Activated T-cell treated with anti-CD3 and anti-CD28 coated beads for 48 hours (primary cell): ENCODE measurements at places on chromosomes 5 and 9.
A peak's percentile ranks its signal among the peaks of the same experiment; 100 is the strongest.

DNA sequence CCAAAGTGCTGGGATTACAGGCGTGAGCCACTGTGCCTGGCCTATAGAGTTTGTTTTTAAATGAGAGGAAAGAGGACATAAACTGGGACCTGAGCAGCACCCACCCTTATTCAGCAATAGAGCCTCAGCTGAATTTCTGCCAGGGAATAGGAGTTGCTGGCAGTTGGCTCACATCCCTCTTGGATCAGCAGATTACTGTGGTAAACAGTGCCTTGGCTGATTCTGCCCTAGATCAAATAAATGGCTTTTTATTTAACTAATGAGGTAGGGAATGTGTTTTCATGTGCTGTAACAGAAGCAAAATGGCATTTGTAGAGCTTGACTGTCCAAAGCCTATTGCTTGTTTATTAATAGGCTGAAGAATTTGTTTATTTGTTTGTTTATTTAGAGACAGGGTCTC, 2.1 kb downstream of the ARHGEF37 start:
- no peak for DNase-seq

GRCh38 chr5:109546461-109546860, 136.7 kb upstream of the PJA2 start:
- DNase-seq, result no peak

DNA sequence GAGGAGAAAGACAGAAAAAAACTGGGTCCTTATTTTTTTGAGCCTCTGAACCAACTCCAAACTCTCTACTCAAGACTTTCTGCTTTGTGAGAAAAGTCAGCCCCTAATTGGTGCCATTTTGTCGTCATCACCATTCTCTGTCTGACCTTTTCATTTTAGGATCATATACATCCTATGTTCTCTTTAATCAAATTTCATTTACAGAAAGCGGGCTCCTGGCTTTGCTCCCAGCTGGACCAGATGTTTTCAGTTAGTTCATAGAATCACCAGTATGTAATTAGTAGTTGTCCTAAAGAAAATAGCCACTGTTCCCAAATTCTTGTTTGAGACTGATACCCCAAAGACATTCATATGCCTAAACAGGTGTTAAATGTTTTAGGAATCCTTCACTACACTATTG, 28.6 kb upstream of the SLCO4C1 start:
- no peak for DNase-seq

DNA sequence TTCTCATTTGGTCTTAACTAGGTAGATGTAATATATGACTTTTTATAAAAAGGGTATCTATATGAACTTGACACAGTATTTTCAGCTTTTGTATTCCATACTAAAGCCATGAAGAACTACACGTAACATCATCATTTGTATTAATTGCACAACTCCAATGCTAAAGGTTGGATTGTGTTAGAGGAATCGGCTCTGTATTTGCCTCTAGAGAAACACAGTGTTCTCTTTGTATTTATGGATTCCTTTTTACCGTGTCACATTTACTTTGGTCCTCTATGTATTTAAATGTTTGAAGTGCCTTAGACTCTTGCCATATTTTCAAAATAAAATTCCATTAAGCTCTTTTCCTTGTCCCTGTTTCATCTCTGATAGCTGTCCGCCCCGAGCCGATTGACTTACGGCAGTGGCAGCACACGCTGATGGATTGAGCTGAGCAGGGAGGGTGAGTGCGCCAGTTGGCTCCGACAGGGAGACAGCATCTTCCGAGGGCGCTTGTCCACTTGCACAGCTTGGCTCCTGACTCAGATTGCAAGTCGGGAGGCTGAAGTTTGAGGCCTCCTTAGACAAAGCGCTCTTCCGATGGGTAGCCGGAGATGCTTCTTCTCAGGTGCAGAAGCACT, 95.6 kb upstream of the DMRT1 start:
- no peak for DNase-seq

DNA sequence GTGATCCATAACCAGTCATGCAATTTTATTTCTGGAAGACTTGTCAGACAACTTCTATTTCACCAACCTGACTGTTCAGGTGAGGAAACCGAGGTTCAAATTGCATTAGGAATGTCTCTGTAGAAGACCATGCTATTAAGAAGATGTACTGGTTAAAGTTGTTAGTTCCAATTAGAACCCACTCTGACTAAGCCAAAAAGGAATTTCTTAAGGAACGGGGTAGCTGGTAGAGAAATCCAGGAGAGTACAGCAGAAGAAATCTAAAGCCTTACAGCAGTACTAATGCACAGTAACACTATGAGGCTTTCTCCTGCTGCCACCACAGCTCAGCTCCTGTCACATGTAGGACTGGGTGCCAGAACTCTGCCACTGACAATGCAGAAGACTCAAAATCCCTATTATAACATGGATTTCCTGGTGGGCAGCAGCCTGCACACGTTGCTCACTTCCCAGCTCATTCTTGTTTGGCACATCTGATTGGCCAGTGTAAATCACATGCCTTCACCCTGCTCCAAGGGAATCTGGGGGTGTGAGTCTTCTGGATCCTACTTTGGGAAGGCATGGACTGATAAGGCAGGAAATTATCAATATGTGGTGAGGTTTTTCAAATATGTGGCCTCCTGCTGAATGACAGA, 37.1 kb downstream of the CAST start:
- no peak for DNase-seq

DNA sequence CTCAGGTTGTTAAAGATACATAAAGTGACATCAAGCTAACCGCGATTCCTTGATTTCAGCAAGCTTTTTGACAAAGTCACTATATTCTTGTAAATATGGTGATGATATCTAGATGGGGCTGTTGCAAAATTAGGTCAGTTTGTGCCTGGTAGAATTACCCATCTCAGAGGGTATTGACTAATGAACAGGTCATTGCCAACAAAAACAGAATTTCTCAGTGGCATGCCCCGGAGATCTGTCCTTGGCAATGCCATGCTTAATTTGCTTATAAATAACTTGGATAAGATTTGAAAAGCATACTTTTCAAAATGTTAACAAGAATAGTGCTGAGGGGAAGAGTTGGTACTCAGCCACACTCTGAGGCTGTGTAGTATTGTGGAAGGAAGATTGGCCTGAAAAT, 783.3 kb upstream of the SEMA6A start:
- no peak for DNase-seq

DNA sequence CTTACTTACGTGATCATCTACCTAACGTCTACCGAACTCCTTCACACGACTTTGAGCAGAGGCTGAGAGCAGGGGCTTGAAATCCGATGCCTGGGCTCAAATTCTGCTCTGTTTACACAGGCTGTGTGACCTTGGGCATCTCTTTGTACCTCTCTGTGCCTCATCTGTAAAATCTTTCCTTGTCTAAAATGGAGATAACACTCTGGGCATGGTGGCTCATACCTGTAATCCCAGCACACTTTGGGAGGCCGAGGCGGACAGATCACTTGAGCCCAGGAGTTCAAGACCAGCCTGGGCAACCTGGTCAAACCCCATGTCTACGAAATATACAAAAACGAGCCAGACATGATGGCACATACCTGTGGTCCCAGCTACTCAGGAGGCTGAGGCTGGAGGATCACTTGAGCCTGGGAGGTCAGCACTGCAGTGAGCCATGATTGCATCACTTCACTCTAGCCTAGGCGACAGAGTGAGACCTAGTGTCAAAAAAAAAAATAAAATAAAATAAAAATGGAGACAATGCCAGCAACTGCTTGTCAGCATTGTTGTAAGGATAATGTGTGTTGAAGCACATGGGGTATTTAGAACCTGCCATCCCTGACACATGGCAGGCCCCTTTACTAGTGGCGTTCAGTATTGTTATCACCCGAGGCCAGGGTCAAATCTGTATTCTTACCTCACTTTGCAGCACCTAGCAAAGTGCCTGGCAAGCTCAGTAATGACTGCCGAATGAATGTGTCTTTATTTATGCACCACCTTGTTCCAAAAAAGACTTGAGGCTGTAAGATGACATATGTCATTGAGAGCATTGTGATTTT, 32.6 kb upstream of the CRB2 start:
- DNase-seq, result no peak

DNA sequence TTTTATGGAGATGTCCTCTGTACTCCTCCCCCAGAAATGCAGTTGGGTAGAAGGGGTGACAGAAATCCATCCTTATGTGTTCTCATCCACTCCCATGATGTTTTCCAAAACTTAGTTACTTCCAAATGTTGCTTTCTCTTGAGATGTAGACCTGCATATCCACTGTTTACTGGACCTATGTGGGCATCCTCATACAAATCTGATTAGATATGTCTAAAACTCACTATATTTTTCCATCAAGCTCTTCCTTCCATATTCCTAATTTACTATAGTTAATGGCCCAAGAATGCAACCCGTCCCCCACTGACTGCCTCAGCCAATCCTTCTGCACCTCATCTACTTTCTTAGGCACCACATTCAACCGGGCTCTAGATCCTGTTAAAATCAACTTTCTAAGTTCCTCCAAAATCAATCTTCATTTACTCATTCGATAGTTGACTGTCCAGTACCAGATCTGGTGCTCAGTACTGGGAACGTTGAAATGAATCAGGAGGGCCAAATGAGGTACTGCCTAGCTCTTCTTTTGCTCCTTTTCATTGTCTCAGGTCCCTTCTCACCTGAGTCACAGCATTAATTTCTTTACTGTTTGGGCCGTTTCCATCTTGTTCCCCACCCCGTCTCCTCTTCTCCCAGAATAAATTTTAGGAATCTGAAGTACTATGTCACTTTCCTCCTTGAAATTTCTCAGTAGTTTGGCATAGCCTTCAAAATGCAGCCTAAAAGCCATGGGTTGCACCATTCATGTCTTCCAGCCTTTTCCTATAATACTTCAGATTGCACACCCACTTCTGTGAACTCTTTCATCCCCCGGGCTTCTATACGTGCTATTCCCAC, 7.9 kb downstream of the PLK2 start:
- DNase-seq, result no peak

- DNase-seq, result peak; percentile 7
These were observed 116.1 kb upstream of the ACTBL2 start for GRCh38 chr5:57598756-57599155.

- peak; percentile 15 for DNase-seq
These were observed 63.5 kb upstream of the HAND1 start for GRCh38 chr5:154541553-154541952.

DNA sequence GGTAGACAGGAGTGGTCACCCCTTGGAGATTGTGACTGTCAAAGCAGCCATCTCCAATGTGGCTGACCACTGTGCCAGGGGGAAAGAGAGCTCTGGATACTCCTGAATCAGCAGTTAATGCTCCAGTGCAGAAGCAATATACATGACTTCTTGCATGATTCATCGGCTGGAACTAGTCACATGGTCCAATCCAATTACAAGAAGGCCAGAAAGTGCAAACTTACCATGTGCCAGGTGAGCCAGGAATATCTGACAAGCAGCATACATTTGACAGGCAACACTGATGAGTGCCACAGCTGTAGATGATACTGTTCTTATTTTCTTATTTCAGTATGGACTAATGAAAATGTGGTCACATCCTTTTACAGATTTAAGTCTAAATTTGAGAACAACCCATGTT, 440.0 kb upstream of the MPDZ start:
- no peak for DNase-seq

DNA sequence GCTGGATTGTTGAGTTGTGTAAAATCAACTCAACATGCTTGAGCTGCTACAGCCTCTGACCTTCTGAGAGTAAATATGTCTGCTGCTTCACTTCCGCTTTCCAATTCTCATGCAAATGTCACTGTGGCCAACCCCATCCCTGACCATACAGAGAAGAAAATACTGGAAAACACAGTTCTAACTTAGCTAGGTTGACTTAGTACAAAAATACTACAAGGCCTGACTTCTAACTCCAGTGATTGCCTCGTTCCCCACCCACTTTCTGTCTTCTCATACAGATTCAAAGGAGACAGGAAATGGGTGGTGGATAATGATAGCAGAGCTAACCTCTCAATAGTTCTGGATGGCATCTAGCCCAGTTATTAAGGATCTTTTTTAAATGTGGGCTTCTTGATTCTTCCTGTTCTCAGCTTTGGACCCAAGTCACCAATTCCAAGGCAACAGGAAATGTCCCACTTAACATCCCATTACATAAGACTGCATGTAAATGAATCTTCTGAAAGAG, 226.6 kb upstream of the SLC24A2 start:
- no peak for DNase-seq

- no peak for DNase-seq
These were observed 15.1 kb downstream of the QRFP start for GRCh38 chr9:130881516-130881915.

DNA sequence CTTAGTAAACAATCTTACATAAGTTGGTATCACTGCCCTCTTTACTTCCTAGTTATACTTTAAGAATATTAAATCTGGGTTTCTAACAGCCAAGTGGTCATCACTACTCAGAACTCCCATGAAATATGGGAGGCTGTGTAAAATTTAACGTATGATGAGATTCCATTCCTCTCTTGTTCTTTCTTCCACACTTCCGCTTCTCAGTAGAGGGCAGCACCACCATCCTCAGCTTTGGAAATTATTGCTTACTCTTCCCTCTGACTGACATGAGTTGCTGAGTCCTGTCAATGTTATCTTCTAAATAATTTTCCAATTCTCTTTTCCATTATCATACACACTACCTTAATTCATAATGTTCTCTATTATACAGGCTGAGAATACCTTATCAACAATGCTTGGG, 194.0 kb downstream of the RFX3 start:
- no peak for DNase-seq

DNA sequence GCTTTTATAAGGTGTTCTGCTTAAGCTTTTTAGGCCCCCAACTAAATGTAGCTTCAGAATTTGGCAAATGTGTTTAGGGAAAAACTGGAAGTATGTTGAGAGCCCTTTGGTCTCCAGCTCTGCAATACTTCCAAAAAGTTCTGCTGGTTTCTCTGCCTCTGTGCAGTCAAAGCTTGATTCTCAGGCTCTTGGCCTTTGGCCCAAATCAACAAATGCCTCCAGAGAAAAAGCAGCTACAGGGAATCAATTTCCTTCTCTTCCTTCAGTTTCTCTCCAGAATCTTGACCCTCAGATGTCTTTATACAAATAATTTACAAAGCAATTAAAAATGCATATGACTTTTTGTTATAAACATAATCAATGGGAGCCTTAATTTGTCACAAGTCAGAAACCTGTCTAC, 235.7 kb downstream of the COMMD10 start:
- no peak for DNase-seq

DNA sequence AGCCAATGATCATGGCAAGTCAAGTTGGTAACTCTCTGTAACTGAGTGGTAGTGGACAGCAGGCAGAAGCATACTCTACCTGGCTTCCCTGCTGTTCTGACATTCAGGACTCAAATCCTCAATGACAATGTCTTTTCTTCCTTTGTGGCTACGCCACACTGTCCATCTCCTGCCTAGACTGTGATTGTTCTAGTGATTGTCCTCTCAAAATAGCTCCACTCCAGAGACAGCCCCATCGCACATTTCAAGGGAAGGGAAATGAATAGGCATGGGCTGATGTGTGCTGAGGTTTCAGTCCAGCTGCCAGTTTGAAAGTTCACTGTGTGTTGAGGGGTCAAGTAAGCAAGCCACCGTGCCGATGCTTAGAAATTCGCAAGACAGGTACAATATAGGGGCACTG, 227.0 kb upstream of the WWC1 start:
- no peak for DNase-seq

- DNase-seq, result no peak
These were observed 3.3 kb downstream of the LARP1 start for GRCh38 chr5:154758493-154758892.

GRCh38 chr5:93034621-93035590, 546.1 kb downstream of the NR2F1-AS1 start:
- no peak for DNase-seq
